ENCODE measurements at places on chromosomes 7 and 10. TPM values are rescaled to one million over a fixed set of nuclear protein-coding genes. Genes with fewer than 3 reads are reported as not detected.

Gene ICA1
- total RNA-seq = 18.6 TPM

DNA sequence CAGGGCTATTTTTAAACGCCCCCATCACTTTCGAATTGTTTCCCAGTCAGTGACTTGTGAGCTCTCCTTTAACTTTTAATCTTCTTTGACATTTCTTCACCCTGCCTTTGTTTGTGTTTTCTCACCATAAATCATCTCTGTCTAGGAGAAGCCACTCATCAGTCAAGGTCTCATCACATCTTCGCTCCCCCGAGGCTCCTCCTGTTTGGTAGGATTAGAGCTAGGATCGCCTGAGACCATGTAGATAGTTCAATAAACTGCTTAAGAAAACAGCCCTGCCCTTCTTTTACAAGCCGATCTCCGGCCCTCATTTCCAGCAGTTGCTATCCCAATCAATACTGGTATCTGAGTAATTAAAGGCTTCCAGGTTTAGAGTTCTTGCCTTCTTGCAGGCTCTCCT lies 472.8 kb upstream of the ADARB2 start:
- DNase-seq = no peak

DNA sequence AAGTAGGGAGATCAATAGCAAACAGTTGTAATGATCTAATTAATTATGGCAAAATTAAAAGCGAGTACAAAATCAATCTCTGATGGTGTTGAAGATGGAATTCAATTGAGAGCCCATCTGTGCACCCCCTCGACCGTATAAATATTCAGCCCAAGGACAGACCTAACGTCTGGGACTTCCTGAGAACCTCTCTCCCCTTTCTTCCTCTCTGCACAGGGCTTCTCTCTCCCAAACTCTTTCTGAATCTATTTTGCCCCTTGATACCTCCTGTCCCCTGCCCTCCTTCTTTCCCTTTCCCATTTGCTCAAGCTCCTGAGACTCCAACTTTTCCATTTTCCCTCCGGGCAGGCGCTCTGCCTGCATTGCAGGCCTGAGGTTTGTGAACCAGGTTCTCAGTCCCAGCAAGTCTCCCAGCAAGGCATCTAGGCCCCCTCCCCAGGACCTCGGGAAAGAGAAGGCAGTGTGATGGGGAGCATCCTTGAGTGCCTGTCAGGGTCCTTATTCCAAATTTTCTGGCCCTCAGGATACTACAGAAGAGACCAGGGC lies 8.5 kb upstream of the PAX2 start:
- DNase-seq = peak; percentile 2

DNA sequence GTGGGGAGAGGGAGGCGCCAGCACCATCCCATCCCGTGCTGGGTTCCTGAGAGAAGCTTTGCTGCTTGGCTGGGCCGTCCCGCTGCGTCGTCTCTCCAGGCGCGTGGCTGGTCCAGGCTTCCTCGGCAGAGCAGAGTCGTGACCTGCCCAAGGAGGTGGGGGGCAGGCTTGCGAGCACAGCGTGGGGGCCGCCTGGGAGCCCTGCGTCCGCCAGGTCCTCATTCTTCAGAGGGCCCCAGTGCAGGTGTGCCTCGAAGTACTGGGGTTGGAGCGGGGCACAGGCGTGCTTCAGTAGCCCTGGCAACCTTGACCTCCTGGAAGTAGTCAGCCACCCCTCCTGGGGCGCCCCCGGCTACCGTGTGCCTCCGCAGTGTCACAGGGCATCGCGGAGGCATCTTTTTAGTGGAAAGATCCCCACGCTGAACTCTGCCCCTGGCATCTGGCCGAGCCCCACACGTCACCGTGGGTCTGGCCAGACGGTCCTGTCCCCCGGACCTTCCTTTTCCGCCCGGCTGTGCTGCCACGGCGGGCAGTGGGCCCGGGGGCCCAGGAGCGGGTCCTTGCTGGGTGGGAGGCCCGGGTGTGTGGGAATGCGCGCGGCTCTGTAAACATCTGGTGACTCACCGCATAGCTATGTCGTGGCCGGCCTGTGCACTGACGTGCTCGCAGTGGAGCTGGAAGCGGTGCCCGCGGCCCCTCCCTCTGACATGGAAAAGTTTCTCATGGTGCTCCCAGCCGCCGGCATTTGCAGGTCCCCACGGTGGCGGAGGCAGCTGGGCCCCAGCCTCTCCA lies 6.4 kb downstream of the MAFK start:
- peak; percentile 86 for DNase-seq

Gene AMPH
- total RNA-seq = 9.7 TPM

DNA sequence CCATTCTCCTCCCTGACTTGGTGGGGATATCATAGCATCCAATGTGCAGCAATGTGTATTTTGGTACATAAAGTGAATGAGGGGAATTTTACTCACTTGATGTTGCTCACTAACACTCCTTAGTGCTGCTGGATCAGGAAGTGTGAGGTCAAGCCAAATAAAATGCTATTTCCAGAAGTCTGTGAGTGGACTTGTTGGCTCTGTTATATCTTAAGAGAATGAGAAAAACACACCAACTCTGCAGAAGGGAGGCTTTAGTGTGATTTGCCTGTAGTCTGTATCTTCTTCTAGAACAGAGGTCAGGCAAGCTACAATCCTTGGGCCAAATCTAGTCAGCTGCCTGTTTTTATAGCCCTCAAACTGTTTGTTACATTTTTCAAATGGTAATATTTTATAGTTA lies 154.3 kb downstream of the POLR1F start:
- DNase-seq = no peak

DNA sequence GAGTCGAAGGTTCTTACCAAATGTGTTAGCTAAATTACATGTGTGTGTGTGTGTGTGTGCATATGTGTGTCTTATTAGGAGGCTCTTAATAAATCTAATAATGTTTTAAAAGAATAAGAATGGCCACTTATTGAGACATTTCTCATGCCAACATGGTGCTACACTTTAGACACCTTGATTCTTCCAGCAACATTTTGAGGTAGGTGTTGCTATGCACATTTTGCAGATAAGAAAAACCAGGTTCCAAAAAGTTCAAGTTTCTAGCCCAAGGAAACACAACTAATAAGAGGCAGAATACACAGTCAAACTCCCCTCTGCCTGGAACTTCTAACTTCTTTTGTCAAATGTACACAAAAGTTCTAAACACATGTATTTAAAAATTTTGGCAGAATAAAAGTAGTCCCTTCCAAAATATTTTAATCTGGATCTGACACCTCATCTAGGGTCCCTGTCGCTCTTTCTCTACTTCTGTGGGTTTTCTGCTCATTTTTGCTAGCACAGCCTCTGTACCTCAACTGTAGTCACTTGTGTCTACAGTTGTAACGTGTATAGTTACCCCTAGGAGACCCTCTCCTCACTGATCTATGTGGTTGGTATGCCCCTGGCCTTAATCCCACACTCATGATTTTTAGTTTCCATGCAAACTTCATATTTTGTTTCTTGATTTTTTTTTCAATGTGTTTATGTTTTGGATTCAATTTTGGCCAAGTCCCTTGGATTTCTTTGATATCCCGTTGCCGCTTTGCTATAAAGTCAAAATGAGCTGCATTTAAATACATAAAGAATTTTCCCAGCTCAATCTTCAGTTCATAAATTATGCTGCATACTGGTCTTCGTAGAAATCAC lies 4.3 kb downstream of the ANKRD1 start:
- no peak for DNase-seq

Gene AKR1C8
- not detected for total RNA-seq

Gene PPP1R17
- total RNA-seq = not detected

Gene HOXA5
- total RNA-seq = 6.9 TPM

Gene OR2A1
- total RNA-seq = 0.46 TPM

Gene PDE6C
- not detected for total RNA-seq

Gene TRIL
- 3.5 TPM for total RNA-seq

Gene KEL
- 13.1 TPM for total RNA-seq

DNA sequence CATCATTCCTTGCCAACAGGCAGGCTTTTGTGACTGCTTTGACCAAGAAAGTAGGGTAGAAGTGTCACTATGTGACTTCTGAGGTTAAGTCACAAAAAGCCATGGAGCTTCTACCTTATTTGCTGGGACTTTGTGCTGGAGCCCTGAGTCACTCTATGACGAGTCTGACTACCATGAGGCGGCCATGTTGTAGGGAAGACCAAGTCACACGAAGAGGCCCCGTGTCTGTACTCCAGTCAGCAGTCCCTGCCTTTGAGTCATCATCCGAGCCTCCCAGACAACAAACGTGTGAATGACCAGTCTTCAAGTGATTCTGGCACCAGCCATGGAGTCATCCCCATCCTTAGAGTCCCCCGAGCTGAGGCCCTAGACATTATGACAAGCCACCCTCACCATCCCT lies 3.5 kb upstream of the MYL10 start:
- DNase-seq = no peak
